ENCODE measurements at places on chromosomes 3 and 15.

DNA sequence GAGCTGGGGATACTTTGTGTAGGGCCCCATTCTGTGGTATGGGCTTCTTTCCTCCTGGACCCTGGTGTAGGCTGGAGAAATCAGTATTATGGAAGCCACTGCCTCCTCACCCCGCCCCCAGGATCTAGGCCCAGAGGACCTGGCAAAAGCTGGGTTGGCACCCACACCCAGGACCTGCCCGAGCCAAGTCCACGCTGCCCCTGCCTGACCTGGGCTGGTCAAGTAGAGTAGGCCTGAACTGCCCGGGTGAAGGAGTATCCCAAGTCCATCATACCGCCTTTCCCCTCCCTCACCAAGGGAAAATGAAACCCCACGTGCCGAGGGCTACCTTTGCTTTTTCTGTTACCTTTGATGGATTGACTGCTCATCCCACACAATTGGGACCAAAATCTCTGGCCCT lies 37.7 kb upstream of the TRAK1 start:
- no peak for DNase-seq

GRCh38 chr3:154361099-154361498 lies 36.8 kb upstream of the DHX36 start:
- no peak for DNase-seq

DNA sequence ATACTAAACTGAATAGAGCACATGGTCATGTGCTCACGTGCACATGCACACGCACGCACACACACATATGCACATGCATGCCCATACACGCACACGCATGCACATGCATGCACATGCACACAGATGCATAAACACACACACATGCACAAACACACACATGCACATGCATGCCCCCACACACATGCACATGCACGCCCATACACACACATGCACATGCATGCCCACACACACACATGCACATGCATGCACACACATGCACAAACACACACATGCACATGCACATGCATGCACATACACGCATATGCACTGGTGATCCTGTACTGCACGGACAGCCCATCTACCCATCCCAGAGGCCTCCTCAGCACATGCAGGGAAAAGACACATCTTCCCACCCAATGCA lies 426.6 kb downstream of the OCA2 start:
- no peak for DNase-seq

GRCh38 chr3:9736831-9737230 lies 5.3 kb downstream of the BRPF1 start:
- DNase-seq = no peak

DNA sequence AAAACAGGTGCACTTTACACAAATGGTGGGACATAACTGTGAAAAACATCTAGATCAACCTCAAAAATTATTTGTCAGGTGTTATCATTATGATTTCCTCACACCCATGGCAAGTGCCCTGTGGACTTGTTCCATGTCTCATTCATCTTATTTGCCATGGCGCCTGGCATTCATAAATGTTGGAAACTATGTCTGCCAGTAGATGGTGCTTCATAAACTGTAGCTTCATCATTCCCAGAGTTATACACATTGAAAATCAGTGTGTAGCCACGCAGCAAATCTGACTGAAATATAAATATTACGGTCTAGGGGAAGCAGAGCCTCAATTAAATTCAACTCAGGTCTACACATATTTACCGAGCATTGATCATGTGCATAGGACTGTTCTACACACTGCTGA lies 90.7 kb downstream of the IMPG2 start:
- no peak for DNase-seq

DNA sequence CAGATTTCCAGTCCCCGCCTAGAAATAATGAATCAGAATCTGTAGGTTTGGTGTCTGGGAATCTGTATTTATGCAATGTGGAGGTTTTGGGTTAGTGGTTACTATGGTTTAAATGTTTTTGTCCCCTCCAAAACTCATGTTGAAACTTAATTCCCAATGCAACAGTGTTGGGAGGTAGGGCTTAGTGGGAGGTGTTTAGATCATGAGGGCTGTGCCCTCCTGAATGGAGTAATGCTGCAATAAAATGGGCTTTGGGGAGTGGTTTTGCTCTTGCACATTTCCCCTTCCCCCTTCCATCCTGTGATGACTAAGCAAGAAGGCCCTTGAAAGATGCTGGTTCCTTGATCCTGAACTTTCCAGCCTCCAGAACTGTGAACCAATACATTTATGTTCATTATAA lies 9.2 kb upstream of the RFC4 start:
- DNase-seq = no peak

Measured in GM12892 (cell line).